Inflammatory macrophage treated with lipopolysaccharide for 1 hour (primary cell): ENCODE measurements at places on chromosomes 7 and 10.

DNA sequence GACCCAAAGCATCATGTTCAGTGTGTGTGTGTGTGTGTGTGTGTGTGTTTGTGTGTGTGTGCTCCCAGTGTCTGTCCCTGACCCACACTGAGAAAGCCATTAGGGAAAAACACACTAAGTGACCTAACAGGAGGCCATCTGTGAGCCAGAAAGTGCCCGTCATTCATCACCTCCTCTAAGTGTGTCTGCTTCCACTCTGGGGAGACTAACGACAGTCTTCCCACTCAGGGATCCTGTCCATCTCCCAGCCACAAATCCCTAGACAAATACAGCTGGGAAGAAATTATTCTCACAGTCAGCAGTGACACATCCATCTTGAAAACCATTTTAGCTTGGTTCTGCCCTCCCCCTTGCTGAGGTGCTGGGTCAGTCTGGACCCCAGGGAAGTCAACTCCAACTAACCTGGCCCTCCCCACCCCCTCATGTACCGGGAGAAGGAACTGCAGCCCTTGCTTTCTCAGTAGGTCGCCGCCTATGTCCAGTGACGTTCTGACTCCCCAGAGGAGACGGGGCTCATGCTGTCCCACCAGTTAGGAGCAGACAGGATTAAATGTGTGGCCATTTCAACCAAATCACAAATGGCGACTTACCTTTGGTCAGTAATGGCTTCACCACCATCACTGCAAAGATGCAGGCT lies 296.5 kb upstream of the ZNF32 start:
- DNase-seq = no peak

GRCh38 chr7:87219545-87220025 lies at the start of gene TMEM243:
TSS of gene TMEM243 (minus strand) at chr7:87219732. CDS start at chr7:87219503, 229 bp downstream.
- DNase-seq = peak; percentile 89

- DNase-seq = no peak
Measured at GRCh38 chr10:24119896-24120295, 89.0 kb upstream of the KIAA1217 start.

- no peak for DNase-seq
Measured at GRCh38 chr10:132255489-132256344, 52.0 kb downstream of the STK32C start.

DNA sequence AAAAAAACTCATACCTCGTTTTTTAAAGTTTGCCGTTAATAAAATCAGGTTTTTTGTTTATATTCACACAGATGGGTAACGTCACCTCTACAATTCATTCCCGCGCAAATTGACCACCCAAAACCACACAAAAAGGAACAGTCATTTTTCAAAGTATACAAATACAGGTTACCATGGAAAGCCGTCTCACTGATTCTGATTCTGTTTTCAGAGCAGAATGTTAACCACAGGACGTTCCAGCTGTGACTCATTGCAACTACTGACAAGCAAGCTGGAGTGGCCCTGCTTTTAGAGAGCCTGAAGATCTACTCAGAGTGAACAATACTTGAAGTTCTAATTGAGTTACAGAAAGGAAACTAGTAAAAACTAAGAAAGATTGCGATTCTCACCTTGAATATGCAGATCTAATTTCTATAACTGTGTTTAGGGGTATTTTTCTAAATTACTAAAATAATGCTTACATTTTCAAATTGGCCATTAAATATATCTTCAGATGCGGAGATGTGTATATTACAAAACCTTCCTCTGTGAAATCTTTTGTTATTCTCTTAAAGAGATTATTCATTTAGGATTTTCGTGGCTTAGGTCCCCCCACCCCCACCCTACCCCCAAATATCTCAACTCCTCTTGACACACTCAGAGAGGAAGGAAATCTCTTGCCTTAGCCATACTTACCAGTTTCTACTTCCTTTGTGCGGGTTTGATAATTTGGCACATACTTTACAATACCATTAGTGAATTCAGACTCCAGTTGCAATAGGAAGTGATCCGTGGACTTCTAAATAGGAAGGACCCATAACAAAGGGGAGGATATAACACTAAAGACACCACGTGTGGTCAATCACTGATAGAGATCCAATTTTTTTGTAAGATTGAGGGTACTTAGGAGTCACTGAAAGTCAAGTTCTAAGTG lies 106.0 kb downstream of the CUBN start:
- peak; percentile 91 for DNase-seq

DNA sequence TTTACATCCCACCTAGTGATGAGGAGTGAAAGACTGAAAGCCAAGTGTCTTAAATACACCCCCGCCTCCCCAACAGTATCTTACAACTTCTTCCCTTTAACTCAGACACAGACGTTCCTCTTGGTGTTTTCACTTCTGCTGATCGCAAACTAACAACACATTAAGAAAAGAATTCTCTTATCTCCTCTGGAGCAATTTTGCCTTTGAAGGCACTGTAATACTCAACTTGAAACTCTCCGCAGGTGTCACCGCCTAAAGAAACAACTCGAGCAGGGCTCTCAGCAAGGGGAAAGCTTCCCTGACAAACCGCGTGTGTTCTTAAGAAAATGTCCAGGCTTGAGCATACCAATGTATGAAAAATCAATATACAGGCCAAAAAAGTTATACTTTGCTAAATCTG lies 452 bp downstream of the SEMA3C start:
- peak; percentile 57 for DNase-seq

- no peak for DNase-seq
Measured at GRCh38 chr7:949021-949934, 5.2 kb downstream of the ADAP1 start.

DNA sequence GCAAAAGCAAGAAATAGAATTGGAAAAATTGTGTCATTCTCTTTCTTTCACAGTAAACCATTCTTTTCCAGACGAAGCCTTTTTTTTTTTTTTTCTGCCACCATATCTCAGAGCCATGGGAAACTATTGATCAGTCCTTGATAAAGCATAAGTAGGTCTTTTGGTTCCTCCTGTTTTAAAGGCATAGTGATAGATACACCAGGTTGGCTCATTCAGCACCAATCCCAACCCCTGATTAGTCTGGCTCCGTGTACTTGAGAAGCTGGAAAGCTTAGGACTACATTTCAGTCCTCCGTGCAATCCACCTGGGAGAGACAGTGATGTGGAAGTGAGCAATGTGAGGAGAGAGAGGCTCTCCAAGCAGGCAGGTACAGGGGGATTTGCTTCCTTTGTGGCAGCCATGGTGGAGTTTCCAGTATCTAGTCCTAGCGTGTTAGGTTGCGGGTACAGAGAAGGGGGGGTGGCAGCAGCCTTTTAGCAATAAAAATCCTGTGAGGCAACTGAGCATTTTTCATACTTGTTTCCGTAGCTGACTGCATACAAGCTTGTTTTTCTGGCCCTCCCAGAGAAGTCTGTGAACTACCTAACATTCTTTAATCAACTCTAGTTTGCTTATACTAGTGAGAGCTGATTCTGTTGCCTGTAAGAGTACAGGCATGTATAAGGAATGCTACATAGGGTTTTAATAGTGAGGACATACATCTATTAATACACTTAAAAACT lies 127.4 kb upstream of the CTTNBP2 start:
- no peak for DNase-seq

DNA sequence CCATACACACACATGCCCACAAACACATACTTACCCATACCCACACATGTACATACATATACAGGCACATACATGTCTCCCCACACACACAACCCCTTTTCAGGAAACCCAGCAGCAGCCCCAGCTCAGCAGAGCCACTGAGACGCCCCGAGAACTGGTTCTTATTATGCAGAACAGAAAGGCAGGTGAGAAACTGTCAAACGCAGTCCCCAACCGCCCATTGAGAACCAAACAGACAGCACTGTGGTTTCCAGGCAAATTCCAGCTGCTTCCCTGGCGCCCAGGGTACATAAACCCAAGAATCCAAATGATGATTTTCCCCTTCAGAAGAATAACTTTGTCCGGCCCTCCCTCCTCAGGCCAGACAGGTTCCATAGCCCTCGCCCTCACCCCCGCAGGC lies 366.6 kb upstream of the ZMIZ1 start:
- no peak for DNase-seq

GRCh38 chr7:149624006-149624405 lies 126.4 kb upstream of the ZNF746 start:
- no peak for DNase-seq

DNA sequence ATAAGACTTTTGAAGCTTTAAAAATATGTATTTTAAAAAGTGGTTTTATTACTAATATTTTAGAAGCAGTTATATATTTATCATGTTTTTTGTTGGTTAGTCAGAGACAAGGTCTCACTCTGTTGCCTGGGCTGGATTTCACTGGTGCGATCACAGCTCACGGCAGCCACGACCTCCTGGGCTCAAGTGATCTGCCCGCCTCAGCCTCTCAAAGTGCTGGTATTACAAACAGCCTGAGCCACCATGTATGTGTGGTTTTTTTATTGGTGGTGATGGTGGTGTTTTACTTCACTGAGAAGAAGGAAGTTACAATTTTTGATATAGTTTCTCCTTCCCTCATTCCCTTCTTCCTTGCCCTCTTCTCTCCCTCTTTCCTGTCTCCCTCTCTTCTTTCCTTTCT lies 13.4 kb downstream of the NHLRC2 start:
- DNase-seq = no peak

GRCh38 chr7:157486007-157486755 lies 149.4 kb downstream of the DNAJB6 start:
- no peak for DNase-seq

DNA sequence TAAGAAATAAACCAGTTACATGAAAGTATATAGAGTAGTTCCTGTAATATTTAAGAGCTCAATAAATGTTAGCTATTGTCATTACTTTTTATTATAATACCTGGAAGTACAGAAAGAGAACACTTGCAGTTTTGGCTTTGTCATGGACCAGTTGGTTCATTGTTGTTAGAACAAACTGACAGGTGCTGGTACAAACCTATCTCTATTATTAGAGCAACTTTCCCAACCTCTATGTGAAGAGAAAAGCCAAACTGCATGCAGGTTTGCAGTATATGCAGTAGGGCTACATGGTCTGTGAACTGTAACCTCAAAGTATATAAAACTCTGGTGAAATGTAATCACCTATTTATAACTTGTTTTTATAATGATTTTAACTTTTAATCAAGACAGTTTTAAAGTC lies 20.4 kb downstream of the DNAJC9 start:
- DNase-seq = no peak

DNA sequence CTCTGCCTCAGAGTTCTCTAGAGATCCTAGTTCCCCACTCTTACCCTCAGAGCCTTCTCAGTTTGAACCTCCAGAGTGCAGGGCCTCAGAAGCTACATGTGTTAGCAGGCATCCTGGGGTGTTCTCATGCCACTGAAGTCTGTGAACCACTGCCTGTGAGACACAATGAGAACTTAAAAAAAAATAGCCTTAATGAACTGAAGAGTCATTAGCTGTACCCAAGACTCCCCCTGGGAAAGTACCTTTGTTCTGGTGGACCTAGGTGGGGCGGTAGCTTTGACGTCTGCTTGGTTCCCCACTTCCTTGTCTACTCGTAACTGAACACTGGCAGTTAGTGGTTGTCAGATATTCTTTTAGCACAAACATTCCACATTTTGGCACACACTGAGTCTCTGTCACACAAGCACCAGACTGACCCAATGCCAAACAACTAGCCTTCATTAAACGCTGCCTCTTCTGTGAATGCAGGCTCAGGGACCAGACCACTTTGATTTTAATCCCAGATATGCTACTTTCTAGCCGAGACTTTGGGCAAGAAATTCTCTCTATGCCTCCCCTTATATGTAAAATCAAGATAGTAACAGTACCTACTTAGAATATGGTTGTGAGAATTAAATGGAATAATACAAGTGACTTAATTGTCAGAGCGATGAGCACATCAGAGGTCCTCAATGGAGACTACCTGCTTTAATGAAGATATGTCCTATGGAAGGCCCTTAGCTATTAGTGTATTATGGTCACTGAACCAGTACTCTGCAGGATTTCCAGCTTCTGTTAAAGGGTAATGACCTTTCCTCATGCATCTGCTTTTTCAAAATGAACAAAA lies 75.3 kb upstream of the CC2D2B start:
- DNase-seq = no peak

DNA sequence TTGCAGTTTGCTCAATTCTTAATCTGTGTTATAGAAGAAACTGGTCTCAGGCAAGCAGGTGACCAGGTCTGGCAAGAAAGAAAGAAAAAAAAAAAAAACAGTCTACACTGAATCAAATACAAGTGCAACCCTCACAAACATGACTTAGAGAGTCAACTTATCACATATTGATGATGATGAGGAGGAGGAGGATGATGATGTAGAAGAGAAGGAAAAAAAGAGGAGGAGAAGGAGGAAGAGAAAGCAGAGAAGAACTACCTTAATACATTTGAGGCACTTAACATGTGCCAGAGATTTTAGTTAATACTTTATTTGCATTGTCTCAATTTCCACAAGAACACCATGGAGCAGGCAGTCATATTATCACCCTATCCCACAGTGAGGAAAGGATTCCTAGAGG lies 91.5 kb downstream of the GLI3 start:
- DNase-seq = no peak

GRCh38 chr10:35784751-35785150 lies 142.7 kb upstream of the FZD8 start:
- DNase-seq = no peak

DNA sequence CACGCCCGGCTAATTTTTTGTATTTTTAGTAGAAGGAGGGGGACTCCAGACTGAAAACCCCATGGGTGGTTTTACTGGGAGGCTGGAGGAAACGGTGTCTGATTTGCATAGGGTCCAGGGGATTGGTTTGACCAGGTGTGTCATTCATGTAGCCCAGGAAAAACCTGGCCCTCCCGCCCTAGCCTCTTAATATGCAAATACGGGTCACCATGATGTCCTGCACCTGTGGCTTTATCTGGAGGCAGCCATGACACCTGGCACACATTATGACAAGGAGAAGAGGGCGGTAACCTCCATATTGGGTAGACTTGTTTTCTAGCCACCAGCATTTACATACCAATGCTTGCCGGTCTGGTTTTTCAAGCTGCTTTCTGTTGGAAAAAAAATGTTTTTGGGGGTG lies 68.0 kb downstream of the TRIL start:
- no peak for DNase-seq

- no peak for DNase-seq
Measured at GRCh38 chr10:65413001-65413400, 1512.8 kb upstream of the LRRTM3 start.

GRCh38 chr7:157412021-157412443 lies 75.2 kb downstream of the DNAJB6 start:
- no peak for DNase-seq

GRCh38 chr10:62437696-62438095 lies 63.5 kb downstream of the ZNF365 start:
- DNase-seq = peak; percentile 62

GRCh38 chr10:35699848-35700486 lies 57.9 kb upstream of the FZD8 start:
- no peak for DNase-seq

- no peak for DNase-seq
Measured at GRCh38 chr10:83427101-83427500, 712.2 kb upstream of the GHITM start.
